HS-27A (cell line): ENCODE measurements at places on chromosomes 4 and X.

- no peak for DNase-seq
Measured at GRCh38 chr4:158965226-158965625, 137.7 kb upstream of the RAPGEF2 start.

DNA sequence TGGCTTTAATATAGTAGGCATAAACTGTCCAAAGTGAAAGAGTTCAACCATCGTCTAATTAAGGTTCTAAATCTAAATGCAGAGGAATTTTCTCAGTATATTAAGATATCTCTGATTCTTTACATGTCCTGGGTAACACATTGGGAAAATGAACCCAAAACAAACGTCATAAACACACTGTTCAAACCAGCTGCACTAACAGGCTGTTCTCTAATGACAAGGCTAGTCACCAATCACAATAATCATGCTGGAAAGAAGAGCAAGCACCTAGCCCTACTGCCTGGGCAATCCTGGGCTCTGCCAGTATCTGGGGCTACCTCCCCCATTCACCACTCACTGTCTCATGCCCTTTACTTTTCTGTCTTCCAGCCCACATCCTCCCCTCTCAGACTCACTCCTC is 107.9 kb downstream of the EFHC2 start:
- DNase-seq, result no peak

- no peak for DNase-seq
Measured at GRCh38 chr4:186778134-186778533, 54.5 kb upstream of the FAT1 start.

DNA sequence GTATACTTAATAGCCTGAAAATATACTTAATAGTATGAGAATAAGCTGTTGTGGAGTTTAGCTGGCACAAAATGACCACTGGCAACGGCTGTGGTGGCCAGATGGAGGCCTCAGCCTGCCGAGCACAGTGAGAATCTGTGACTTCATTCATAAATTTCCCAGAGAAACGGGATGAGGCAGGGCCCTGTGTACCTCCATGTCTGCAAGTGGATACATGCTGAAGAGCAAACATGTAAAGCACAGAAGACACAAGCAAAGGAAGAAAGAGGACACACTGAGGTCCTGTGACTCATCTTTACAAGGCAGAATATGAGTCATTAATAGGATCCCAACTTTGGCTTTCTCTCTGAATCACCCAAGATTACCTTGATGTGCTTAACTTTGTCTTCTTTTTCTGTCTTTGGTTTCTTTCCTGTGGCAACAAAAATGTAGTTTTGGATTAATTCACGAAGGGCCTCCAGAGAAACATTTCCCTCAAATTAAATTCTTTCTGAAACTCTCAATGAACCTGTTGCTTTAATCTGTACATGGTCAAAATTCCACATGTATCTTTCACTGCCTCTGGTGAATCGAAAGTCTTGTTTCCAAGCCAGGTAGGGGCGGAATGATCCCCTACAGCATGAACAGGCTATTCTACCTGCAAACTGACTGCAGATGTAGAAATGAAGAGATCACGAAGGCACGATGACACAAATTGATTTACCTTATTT is 56.4 kb downstream of the IRF2 start:
- peak; percentile 7 for DNase-seq

- DNase-seq, result no peak
Measured at GRCh38 chrX:154804957-154805695, at the start of gene MPP1. TSS of gene MPP1 (minus strand) at chrX:154805485. CDS start at chrX:154805373, 112 bp downstream.

DNA sequence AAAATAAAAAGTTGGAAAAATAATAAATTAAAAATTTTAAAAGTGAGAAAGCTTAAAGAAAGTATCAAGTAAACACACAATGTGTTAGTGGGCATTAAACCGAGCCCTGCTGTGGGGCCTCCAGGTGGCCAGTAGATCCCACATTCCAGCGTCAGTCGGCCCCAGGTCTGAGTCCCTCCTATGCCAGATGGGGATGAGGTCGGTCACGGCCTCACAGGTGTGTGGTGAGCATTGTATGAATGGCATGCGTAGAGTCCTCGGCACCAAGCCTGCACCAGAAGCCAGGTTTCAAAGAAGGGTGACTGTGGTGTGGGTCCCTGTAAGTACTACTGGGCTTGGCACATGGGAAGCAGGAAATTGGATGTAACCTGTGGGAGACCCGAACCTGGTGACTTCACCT is 75.6 kb upstream of the MSX1 start:
- no peak for DNase-seq
